ENCODE measurements at places on chromosomes 5 and 9. TPM values are rescaled to one million over a fixed set of nuclear protein-coding genes. Genes with fewer than 3 reads are reported as not detected.

DNA sequence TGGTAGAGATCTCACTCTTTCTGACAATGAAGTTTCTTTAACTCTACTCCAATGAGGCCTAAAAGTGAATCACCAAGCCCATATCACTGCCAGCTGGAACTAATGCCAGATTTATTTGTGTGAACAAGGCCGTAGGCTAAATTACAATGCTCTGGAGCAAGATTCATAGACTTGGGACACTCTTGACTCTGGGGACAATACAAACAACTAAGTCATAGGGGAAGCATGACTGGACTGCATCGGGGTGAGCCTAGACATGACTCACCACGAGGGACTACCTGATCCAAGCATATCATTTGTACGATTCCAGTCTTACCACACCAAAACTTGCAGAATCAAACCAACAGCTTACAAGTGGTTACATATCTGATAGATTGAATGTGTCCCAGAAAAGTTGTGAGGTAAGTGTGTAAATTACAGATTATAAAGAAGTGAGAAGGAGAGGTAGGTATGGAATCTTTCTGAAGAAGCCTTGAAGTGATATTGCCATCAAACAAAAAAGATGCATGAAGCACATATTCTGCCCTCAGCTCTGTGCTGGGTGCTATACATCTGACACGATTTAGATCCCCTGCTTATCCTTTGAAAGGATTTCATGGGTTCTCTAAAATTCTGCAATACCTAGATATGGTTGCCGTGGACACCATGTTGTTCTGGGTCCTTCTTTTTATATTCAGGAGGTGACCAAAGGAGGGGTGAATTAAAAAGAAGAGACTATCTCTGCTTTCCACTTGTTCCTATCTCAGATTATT, 199.3 kb upstream of the PDE4D start:
- no peaks in the 10 kb centered on the region for H3K27me3 ChIP-seq
- no peaks in the 10 kb centered on the region for H3K36me3 ChIP-seq
- H3K4me1 ChIP-seq, result no peaks in the 10 kb centered on the region
- H3K27ac ChIP-seq, result no peak overlapping the region
- DNase-seq, result no peak
- H3K4me3 ChIP-seq, result no peak overlapping the region

DNA sequence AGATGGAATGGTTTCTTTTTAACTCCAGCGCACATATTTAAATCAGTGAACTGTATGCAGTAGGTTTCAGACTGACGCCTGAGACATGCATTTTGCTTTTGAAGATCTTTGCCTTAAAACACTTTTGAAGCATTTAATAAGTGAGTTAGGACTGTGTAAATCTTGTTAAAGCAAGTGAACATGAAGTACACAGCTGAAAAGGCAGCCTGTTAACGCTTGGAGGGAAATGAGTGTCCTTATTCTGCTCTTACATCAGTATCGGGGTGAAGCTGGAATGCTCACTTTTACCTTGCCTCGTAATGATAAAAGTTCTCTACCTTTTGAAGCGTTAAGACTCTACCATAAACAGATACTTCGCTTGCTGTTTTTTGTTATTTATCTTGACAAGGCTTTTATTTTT, 552.2 kb downstream of the ZNF608 start:
- H3K36me3 ChIP-seq, result no peaks in the 10 kb centered on the region
- no peak for DNase-seq
- no peak overlapping the region for H3K27ac ChIP-seq

Gene EIF4E1B
- not detected for total RNA-seq

- no peaks in the 10 kb centered on the region for H3K27me3 ChIP-seq
- no peak for DNase-seq
- H3K4me3 ChIP-seq, result no peak overlapping the region
- H3K4me1 ChIP-seq, result no peaks in the 10 kb centered on the region
- H3K27ac ChIP-seq, result no peak overlapping the region
- no peaks in the 10 kb centered on the region for H3K36me3 ChIP-seq
Observed at GRCh38 chr5:67259548-67260215, 63.1 kb upstream of the CD180 start.

Gene PCDHA11
- not detected for total RNA-seq

Measured in activated CD4-positive, alpha-beta memory T cell treated with anti-CD3 and anti-CD28 coated beads for 36 hours (primary cell).